T-cell (primary cell): ENCODE measurements at places on chromosomes 7 and 10. TPM values are rescaled to one million over a fixed set of nuclear protein-coding genes. Genes with fewer than 3 reads are reported as not detected.

DNA sequence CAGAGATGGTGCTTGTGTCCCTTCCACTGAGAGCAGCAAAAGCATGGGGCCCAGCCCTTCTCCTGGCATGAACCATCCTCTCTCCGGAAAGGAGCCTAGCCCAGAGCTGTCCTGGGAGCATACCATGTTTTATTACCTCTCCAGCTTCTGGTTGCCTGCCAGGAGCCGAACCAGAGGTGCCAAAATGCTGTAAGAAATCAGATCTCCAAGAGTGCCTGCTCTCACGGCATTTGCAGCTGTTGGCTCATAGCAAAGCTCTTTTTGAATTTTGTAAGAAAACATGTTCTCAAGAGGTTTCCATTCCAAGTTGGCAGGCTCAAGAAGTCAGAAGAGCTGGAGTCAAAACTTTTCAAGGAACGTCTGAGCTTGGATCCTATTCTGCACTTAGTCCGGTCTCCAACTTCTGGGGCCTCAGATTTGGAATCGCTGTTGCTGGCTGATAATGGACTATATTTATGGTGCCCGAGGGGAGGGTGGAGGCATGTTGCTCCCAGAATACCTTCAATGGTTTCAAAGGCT lies 211.7 kb upstream of the MKI67 start:
- no peaks in the 10 kb centered on the region for H3K4me1 ChIP-seq
- H3K27me3 ChIP-seq = peaks cover 7% of the 10 kb centered on the region
- H3K4me3 ChIP-seq = no peak overlapping the region
- DNase-seq = no peak
- no peak overlapping the region for H3K27ac ChIP-seq
- H3K36me3 ChIP-seq = no peaks in the 10 kb centered on the region

The OPALIN gene
- total RNA-seq = not detected

DNA sequence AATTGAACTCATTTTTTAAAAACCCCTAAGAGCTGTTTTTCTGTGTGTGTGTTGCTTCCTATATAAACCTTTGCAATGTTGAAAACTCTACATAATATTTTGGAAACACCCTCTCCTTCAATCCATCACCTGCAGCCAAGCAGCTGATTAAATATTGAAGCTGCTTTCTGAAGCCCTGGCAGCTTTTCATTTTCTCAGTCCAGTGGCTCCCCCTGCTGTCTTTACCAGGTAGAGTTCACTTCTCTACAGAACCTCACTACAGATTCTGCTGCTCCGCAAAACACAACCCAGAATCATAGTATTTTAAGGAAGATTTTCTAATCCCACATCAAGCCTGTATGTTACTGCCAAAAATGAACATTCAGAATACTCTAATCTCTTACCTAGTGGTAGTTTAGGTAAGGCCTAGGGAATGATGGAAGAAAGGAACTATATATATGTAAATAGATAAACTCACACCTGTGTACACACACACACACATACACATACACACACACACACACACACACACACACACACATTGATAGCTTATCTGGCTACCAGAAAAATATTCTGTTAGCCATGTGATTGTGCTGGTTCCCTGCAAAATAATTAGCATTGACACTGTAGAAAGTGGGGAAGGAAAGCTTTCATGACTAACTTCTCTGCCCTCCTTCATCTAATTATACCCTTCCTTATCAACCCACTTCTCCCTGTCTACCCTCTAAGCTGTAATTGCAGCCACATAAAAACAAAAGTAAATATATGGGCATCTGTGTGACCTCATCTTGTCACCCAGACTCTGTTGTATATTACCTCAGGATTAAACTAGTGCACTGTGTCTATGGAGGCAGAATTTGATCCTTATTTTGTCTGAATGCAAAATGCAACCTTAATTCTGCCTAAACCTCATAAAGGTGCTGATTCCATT lies 229.5 kb upstream of the FZD1 start:
- H3K27ac ChIP-seq = no peak overlapping the region
- H3K27me3 ChIP-seq = no peaks in the 10 kb centered on the region
- no peak for DNase-seq
- no peak overlapping the region for H3K4me3 ChIP-seq
- no peaks in the 10 kb centered on the region for H3K36me3 ChIP-seq

GRCh38 chr10:63699785-63700613 lies 178.8 kb downstream of the REEP3 start:
- no peak for DNase-seq
- H3K4me1 ChIP-seq = no peaks in the 10 kb centered on the region
- H3K36me3 ChIP-seq = no peaks in the 10 kb centered on the region
- no peaks in the 10 kb centered on the region for H3K27me3 ChIP-seq
- H3K27ac ChIP-seq = no peak overlapping the region
- no peak overlapping the region for H3K4me3 ChIP-seq

The ACSL5 gene
- total RNA-seq = 36.0 TPM

GRCh38 chr10:49001402-49001801 lies 61.8 kb upstream of the LRRC18 start:
- peaks cover 16% of the 10 kb centered on the region for H3K27me3 ChIP-seq
- H3K4me1 ChIP-seq = no peaks in the 10 kb centered on the region
- no peak overlapping the region for H3K27ac ChIP-seq
- no peak overlapping the region for H3K4me3 ChIP-seq
- H3K36me3 ChIP-seq = no peaks in the 10 kb centered on the region
- no peak for DNase-seq

DNA sequence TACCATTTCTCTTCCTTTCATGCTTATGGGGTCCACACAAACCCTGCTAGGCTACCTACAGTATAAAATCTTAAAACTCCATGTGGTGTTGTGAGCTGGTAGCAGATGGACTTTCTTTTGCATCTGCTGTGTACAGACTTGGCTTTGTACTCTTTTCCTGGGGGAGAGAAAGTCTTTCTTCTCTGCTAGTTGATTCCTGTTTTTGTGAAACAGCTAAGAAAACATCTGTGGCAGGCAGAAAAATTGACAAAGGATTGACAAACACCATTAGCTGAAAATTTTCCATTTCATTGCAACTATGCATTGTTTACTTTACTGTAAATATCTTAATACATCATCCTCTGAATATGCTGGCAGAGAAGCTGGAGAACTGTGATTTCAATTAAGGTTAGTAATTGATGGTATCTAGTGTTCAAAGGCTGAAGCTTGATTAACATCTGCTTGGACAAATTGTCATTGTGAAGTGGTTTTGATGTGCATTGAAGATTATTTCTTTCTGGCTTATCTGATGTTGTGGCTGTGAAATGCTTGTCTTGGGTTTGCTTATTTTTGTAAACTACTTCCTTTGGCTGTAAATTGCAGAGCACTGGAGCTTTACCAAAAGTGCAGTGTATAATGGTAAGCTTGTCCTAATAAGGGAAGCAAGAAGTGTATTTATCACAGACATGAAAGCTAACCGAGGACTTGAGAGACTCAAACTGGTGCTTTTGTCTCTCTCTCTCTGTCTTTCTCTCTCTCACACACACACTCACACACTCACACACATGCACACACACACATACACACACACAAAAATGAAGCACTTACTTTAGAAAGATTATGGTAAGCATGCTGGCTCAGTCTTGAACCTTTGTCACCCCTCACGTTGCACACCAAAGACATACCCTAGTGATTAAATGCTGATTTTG lies at the start of gene FOXP2:
Gene FOXP2 (plus strand): TSS at position 660 of the 908 bp plus-strand sequence. CDS start 11,697 bp downstream, outside the sequence.
- DNase-seq = no peak
- H3K36me3 ChIP-seq = no peaks in the 10 kb centered on the region
- no peaks in the 10 kb centered on the region for H3K4me1 ChIP-seq
- H3K4me3 ChIP-seq = no peak within 1 kb of the TSS
- H3K27me3 ChIP-seq = no peaks in the 10 kb centered on the region

GRCh38 chr10:7794251-7795026 lies 6.5 kb downstream of the ATP5F1C start:
- no peaks in the 10 kb centered on the region for H3K27me3 ChIP-seq
- H3K4me3 ChIP-seq = no peak overlapping the region
- no peak for DNase-seq
- H3K27ac ChIP-seq = no peak overlapping the region
- H3K36me3 ChIP-seq = peaks cover 44% of the 10 kb centered on the region

GRCh38 chr7:47181746-47182361 lies 400.1 kb downstream of the TNS3 start:
- no peak for DNase-seq
- no peaks in the 10 kb centered on the region for H3K27me3 ChIP-seq
- H3K4me1 ChIP-seq = no peaks in the 10 kb centered on the region
- H3K27ac ChIP-seq = no peak overlapping the region
- no peaks in the 10 kb centered on the region for H3K36me3 ChIP-seq

- no peak for DNase-seq
- H3K4me3 ChIP-seq = no peak overlapping the region
- H3K27me3 ChIP-seq = no peaks in the 10 kb centered on the region
- no peak overlapping the region for H3K27ac ChIP-seq
Measured at GRCh38 chr7:123410273-123410904, 124.0 kb downstream of the IQUB start.

DNA sequence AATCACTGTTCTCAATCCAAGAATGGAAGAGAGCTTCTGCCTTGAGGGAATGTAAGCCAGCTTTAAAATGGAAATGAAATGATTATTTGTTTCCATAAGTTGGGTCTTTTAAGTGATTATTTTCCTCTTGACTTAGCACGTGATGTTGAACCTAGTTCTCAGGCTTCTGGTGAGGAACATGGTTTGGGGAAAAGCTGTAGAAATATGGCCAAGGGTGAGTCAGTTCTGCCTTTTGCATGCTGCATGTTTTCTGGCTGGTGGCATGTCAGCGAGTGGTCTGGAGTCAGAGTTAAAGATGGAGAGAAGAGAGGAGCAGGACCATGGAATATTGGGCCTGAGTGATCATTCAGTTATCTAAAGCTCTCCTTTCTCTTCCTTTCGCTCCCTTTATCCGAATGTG lies 54.0 kb downstream of the DNAH11 start:
- no peak for DNase-seq
- H3K4me3 ChIP-seq = no peak overlapping the region
- no peaks in the 10 kb centered on the region for H3K36me3 ChIP-seq
- H3K27ac ChIP-seq = no peak overlapping the region

The NUTM2E gene
- 0.10 TPM for total RNA-seq

DNA sequence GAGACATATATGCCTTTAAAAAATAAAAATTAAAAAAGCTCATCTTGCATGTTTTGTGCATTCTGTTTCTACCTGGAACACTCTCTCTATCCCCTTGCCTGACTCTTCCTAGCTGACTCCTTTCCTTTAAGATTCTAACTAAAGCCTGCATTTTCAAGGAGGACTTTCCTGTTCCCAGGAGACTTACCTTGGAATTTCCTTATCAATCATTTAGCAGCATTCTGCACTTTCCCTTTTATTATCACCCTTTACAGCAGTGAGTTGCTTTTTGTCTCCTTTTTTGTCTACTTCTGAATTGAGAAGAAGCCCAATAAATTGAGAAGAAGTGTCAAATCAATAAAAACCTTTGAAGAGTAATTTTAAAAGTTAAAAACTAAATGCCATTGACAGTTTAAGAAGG lies 142.2 kb upstream of the TMEM196 start:
- no peak overlapping the region for H3K4me3 ChIP-seq
- H3K27me3 ChIP-seq = no peaks in the 10 kb centered on the region
- no peak overlapping the region for H3K27ac ChIP-seq
- H3K4me1 ChIP-seq = no peaks in the 10 kb centered on the region
- no peak for DNase-seq
- H3K36me3 ChIP-seq = no peaks in the 10 kb centered on the region

The GALNT17 gene
- 0.20 TPM for total RNA-seq

DNA sequence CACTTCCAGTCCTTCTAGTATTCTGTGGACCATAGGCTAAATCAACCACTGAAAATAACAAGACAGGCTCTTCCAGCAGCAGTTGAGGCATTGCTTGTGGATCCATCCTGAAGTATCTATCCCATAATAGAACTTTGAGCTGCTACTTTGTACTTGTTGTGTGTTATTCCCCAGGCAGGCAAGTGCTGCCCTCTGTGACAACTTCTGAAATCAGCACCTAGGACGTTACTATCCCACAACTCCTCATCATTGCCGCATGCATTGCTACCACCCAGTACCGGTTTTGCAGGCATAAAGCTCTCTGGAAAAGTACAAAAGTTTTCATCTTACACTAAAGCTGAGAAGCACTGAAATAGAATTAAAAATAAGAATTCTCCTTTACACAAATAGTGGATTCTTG lies 145.3 kb downstream of the HTR7 start:
- no peaks in the 10 kb centered on the region for H3K27me3 ChIP-seq
- H3K4me3 ChIP-seq = no peak overlapping the region
- no peak overlapping the region for H3K27ac ChIP-seq
- no peak for DNase-seq
- H3K36me3 ChIP-seq = no peaks in the 10 kb centered on the region

The LIPM gene
- not detected for total RNA-seq

GRCh38 chr7:36638140-36638539 lies 86.2 kb downstream of the AOAH start:
- DNase-seq = no peak
- H3K27ac ChIP-seq = peak overlapping the region; percentile 78
- H3K36me3 ChIP-seq = peaks cover 22% of the 10 kb centered on the region
- no peaks in the 10 kb centered on the region for H3K27me3 ChIP-seq
- H3K4me3 ChIP-seq = no peak overlapping the region

DNA sequence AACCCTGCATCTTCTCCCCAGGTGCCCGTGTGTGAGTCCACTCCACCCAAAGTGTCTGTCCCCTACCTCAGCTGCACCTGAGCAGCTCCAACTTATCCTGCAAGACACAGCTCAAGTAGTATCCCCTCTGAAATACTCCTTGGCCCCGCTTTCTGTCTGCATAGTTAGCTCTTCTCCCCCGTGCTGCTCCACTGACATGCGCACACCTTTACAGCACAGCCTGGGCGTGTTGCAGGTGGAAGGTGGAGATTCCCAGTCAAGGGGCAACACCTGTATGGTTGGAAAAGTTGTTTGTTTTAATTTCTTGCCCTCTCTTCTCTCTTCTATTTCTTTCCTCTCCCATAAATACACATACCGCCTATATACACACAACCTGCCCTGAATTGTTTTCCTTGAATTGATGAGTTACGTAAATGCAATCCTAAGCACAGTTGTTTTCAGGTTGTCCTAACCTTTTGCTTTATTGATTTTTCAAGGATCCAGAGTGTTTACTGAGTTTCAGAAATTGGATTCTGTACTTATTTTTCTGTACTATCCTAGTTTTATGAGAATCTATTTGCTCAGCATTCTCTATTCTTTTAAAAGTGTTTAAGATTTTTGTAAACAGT lies 14.9 kb downstream of the MET start:
- H3K27me3 ChIP-seq = no peaks in the 10 kb centered on the region
- no peak for DNase-seq
- no peaks in the 10 kb centered on the region for H3K4me1 ChIP-seq
- no peak overlapping the region for H3K27ac ChIP-seq
- H3K36me3 ChIP-seq = no peaks in the 10 kb centered on the region
